ENCODE measurements at places on chromosomes 4 and X.
A peak's percentile ranks its signal among the peaks of the same experiment; 100 is the strongest.

- no peak for DNase-seq
These were observed 152.3 kb downstream of the WDFY3 start for GRCh38 chr4:84814094-84814750.

DNA sequence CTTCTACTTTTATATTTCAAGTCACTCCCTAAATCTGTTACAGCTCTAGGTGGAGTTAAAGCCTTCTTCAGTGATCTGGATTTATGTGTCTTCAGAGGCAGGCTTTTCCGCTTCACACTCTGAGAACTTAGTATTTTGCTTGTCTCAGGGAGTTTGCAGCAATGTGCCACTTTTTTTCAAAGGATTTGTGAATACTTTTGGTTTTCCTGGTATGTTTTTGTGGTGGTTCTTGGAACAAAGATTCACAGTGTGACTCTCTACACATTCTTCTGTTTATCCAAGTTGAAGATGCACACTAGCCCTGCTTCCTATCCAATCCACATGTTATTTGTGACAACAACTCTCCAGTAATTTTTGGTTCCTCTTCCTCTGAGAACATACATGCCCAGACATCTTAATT, 1253.7 kb downstream of the TECRL start:
- no peak for DNase-seq

DNA sequence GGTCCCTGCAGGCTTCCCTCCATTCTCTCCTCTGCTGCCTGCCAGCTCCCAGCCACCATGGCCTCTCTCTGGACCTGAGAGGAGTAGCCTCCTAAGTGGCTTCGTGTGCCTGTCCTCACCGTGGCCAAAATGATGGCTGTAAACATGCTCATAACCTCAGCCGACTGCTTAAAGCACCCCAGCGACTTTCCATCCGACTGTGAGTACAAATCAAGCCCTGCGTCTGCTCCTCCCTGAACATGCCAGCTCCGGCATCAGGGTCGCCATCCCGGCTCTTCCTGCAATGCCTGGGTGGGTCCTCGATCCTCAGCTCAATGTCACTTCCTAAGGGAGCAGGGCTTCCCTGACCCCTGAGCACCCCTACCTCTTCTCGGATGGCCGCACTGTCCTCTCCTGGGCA, 3.3 kb upstream of the SORCS2 start:
- DNase-seq = no peak

- DNase-seq = no peak
These were observed at the start of gene RTL3 for GRCh38 chrX:78658845-78659744. Gene RTL3 (minus strand): TSS chrX:78659328. CDS start chrX:78658420, 908 bp downstream.

DNA sequence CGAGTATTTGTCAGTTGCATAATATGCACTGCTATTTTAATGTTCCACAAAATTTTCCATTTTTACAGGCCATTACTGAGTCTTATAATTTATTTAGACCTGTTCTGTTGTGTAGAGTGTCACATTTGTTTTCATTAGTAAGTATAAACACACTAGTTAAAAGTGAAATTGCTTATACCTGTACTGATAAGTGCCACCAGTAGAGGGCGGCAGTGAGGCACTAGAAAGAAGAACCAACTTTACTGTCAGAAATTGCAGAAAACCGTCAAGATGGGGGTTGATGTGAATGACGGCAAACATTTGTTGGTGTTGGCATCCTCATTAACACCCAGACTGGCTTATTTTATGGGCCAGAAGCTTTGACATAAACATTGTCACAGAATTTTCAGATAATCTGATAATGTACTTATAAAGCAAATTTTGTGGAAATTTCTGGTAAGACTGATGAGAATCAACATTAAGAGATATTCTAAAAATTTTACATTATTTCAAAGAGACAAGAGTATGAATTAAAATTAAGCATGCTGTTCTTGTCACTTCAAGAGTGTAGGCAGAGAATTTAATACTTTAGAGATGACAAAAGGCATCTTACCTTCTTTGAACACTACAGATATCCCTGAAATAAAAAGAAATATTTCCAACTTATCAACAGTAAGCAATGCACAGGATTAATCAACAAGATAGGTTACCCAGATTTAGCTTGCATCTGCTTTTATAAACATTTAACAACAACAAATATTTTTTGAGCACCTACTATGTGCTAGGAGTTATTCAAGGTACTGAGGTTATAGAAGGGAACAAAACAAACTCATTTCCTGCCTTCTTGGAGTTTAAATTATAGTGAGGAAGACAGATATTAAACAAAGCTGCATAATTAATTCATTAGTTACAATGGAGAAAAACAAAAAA, 24.9 kb downstream of the ALPK1 start:
- no peak for DNase-seq

DNA sequence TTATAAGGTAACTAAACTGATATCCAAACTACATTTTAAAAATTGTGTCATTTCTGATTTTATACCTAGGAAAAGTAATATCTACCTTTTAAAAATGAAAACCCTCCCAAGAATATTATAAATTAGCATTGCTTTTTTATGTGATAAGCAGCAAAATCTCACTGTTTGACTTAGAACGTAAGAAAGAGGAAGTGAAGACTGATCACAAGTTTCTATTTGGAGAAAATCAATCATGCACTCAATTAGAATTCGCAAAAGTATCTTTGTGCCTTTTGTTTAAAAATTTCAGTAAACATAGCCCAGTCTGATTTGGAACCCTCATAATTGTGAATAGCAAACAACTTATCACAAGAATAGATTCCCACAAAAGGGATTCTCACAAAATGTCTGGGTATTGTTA, 142.7 kb downstream of the TENM3 start:
- no peak for DNase-seq

DNA sequence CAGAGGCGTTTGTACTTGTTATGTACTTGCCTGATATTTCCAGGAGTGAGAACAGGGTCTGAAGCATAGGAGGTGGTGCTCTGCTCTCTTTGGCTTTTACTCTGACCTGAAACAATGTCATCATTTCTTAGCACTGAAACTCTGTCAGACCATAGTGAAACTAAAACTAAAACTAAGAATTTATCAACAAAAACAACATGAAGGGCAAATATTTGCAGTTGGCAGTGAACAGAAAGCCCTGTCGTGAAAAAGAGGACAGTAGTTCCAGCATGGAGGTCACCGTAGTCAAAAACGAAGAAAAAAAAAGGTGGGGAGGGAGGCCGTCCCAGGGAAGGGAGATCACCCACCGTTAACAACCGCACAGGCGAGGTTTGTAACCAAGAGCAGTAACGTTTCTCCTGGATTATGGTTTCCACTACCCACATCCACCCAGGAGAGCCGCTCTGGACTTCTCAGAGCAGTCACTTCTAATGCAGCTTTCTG, 97.5 kb downstream of the ANK2 start:
- DNase-seq = no peak

GRCh38 chrX:65894133-65894532, 145.7 kb downstream of the VSIG4 start:
- no peak for DNase-seq

DNA sequence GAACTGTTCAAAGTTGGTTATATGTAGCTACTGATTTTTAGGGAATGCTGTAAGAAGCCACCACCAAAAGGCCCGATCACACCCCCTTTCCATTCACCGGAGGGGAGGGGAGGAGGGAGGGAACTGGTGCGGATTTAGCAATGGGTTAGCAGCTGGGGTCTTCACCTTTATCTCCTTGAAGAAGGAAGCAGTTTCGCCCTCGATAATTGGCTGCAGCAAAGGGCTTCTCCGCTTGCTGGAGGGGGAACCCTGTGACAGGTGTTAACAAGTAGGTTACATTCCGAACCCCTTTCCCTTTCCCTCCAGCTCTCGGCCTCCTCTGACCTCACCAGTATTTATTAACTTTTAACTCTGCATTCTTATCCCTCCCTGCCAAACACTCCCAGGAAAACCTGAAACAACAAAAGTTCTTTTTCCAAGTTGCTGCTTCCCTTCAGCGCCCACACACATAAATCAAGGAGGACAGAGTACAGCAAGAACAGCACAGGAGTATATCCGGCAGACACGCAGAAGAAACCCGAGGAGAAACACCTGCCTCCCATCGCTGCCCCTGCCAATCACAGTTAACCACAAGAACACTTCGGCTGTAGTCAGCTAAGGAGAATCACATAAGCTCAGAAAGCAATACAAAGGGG, 39.8 kb upstream of the NAP1L5 start:
- peak; percentile 53 for DNase-seq

- no peak for DNase-seq
These were observed 66.3 kb upstream of the GAB1 start for GRCh38 chr4:143270256-143270838.

DNA sequence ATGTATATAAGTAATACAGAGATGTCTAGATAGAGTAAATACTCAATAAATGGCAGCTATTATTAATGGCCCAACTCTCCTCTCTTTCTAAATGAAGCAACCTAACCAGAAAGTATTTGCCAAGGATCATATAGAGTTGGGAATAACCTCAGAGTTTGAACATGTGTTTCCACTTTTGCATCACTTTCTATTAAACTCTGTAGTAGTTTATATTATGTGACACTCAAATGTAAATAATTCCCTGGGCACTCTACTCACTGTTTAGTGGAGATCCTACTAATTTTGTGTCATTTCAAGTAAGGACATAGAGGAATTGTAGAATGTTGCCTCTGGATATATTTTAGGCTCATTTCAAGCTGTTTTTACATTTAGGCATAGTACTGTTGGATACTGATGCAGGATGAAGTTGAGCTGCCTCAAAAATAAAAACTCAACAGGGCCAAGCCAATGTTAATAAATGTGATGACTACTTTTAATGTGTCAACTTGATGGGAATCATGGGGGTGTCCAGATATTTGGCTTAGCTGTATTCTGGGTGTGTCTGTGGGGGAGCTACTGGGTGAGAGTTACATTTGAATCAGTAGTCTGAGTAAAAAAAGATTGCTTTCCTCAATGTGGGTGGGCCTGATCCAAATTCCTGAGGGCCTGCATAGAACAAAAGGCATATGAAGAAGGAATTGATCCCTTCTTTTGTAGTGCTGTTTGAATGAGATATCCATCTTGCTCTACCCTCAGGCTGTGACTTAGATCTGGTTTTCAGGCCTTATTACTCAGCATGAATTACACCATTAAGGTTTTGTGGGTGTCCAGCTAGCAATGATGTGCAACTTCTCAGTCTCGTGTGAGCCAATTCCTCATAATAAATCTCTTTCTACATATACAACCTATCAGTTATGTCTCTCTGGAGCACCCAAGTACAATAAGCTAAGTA, 1368.2 kb downstream of the STIM2 start:
- DNase-seq = no peak

DNA sequence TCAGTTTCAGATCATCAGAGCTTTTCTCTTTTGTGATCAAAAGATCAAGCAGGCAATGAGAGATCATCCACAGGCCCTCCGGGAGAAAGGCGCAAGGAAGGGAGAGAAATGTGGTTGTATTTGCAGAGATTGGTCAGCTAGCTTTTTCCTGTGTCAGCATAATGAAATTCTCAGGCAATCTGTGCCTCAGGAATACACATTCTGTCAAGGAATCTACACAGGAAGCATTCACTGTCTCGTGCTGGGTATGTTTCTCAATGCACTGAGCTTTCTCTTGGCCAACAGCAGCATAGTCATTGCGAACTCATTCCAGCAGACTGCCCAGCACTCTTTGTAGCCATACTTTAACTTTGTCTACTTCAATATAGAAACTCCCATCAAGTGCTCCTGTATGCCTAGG, 413.7 kb downstream of the PPP3CA start:
- no peak for DNase-seq

- DNase-seq = no peak
These were observed 1.7 kb upstream of the PRRG1 start for GRCh38 chrX:37347420-37347819.

DNA sequence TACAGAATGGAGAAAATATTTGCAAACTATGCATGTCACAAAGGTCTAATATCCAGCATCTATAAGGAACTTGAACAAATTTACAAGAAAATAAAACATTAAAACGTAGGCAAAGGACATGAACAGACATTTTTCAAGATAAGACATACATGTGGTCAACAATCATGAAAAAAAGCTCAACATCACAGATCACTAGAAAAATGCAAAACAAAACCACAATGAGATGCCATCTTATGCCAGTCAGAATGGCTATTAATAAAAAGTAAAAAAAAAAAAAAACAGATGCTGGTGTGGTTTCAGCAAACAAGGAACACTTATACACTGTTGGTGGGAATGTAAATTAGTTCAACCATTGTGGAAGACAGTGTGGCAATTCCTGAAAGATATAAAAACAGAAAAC, 75.8 kb upstream of the IL13RA2 start:
- DNase-seq = no peak

GRCh38 chrX:39133971-39134370, 332.7 kb downstream of the MID1IP1 start:
- peak; percentile 55 for DNase-seq

- no peak for DNase-seq
These were observed 36.6 kb downstream of the IGFBP7 start for GRCh38 chr4:57073559-57073958.

DNA sequence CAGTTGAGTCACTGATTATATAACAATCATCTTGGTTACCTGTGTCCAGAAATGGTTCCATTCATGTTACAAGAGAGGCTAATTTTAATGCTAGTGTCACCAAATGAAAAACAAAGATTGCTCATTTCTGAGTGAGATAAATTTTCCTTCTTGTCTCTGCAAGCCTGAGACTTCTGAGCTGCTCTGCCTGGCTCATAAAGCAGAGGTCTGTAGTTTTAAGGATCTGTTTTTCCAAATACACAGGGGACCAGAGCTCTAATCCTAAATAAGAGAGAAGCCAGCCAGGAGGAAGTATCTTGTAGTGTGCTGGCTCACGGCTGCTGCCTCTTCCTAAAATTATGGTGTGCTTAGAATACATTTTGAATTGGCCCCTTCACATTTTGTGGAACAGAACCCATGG, 42.6 kb downstream of the CLDN34 start:
- DNase-seq = no peak

DNA sequence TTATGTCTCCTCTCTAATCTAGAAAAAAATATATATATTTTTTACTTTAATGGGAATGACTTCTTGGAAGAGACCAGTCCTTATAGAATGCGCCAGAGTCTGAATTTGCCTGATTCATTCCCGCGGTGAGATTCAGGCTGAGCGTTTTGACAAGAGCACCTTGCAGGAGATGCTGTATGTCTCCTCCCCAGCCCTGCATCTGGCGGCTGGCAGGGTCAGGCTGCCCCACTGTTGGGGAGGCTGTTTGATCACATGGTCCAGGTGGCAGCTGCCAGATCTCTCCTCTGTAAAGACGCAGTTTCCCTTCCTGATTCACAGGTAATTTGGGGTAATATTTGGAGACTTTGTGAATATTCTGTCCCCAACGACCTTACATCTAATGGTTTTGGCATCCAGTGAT, 9.7 kb downstream of the PDZD4 start:
- DNase-seq = no peak

GRCh38 chrX:118259213-118259612, 86.7 kb upstream of the WDR44 start:
- DNase-seq = no peak

- DNase-seq = no peak
These were observed 12.0 kb downstream of the RAB33B start for GRCh38 chr4:139465922-139466321.

DNA sequence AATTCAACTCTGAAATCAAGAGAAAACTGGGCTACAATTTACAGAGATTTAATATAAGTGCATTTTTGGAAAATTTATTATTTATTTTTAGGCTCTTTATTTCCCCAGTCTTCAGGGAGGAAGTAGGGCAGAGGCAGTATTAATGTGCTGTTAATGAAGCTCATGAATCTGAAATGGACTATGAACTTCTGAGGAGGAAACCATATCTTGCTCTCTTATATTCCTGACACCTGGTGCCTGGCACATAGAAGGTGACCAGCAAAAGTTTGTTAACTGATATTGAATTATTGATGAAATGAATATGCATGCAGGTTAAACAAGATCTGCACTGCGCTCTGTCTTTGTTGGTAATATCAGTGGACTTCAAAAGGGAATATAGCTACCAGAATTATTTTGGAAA, 55.1 kb downstream of the UGT8 start:
- no peak for DNase-seq

Data from NCI-H2107 (cell line).